ENCODE measurements at places on chromosomes 7 and 10.

- no peak for DNase-seq
Observed at GRCh38 chr7:52962402-52963076, 72.9 kb upstream of the POM121L12 start.

DNA sequence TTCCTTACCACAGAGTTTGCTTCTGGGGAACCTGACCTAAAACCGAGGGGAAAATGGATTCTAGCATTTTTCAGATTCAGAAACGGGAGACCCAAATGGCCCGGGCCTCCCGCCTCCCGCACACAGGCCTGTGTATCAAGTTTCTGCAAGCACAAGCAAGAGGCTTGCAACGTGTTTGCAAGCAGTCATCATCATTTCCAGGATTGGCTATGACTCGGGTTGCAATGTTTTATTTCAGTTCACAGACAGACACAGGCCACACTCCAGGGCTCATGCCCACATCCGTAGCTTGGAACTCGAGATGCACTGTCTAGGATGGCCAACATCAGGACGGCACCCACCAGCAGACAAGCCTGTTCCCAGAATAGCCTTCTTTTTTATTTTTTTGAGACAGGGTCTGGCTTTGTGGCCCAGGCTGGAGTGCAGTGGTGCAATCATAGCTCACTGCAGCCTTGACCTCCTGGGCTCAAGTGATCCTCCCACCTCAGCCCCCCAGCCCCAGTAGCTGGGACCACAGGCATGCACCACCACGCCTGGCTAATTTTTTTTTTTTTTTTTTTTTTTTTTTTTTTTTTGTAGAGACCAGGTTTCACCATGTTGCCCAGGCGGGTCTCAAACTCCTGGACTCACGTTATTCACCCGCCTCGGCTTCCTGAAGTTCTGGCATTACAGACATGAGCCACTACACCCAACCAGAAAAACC is 68.1 kb upstream of the FOXK1 start:
- no peak for DNase-seq

DNA sequence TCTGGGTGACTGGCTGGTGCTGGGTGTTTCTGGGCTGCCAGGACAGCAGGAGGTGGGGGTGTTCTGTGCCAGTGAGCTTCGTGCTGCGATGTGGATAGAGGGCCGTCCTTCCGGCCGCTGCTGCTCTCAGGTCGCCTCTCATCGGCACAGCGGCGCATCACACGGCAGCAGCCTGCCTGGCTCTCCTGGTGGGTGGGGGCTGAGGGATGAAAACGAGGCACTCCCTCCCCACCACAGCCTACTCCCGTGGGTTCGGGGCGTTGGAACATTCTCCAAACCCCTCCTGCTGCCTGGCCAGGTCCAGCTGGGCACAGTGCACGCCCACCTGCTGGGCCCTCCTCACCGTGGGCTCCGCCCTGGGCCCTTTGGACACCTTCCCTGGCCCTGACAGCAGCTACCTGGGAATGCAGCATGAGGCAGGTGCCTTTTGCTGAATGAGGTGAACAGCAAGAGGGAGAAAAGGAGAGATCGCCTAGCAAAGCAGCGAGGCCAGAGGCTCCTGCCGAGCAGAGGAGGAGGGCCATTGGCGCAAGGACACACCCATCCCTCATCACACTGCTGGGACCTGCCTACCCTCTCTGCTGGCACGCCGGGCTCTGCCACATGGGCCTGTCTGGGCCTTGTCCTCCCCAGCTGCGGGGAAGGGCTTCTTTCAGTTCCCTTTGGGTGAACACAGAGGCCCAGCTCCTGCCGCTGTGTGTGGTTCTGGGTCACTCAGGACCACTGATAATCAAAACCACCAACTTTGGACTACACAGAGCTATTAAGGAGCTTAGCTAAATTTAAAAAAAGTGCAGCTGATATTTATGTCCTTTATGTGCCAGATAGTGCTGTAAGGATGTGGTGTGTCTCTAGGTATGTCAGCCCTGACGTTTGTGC is 33.4 kb downstream of the INPP5A start:
- DNase-seq = no peak

DNA sequence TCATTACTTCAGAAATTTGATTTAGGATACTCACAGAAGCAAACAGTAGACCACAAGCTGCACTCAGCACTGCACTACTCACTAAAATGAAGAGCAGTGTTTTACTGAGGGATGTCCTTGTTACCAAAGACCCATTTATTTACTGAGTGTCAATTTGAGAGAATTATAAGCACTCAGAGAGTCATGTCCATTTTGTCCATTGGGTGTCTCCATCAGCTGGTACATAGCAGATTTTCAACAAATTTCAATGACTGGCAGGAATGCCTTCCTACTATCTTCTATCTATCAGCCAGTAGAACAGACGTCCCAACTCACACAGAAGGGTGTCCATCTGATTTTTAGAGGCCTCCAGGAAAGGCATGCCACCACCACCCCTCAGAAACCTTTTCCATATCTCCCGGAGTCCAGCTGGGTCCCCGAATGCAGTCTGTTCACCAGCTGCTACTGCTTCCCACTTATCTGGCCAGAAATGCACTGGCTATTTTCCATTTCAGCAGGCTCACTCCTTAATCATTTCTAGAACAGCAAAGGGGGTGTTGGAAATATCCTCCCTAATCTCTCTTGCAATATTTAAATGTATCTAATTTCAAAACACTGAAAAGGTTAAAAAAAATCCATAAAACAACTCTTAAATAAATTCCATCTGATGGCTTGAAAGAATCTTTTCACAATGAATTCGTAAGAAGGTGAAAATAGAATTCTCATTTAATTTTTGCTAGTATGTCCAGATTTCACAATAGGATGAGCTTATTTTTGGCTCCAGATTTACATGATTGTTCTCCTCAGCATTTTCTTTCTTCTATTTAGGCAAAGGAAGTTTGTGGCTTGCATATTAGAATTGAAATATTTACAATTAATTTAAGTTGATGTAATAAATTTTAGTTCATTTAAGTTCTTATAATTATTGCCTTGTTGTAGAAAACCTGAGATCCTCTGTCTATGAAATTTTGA is 1164.0 kb upstream of the CELF2 start:
- peak; percentile 58 for DNase-seq

DNA sequence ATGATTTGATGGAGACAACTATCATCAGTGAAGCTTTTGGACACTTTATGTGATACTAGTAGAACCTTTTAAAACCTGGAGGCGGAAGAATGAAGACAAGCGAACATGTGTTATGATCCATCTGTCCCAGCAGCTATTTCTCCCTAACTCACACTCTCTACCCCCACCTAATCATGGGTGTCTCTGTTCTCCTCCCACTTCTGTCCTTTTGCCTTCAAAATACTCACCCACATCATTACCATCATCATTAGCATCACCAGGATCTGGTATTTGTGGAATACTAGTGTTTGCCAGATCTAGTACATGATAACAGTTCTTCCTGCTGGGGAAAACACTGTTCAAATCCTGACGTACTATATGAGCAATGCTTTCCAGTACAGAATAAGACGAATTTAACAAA is 287.7 kb downstream of the DOCK4 start:
- no peak for DNase-seq
